ENCODE measurements at places on chromosomes 7 and 10. TPM values are rescaled to one million over a fixed set of nuclear protein-coding genes. Genes with fewer than 3 reads are reported as not detected.

DNA sequence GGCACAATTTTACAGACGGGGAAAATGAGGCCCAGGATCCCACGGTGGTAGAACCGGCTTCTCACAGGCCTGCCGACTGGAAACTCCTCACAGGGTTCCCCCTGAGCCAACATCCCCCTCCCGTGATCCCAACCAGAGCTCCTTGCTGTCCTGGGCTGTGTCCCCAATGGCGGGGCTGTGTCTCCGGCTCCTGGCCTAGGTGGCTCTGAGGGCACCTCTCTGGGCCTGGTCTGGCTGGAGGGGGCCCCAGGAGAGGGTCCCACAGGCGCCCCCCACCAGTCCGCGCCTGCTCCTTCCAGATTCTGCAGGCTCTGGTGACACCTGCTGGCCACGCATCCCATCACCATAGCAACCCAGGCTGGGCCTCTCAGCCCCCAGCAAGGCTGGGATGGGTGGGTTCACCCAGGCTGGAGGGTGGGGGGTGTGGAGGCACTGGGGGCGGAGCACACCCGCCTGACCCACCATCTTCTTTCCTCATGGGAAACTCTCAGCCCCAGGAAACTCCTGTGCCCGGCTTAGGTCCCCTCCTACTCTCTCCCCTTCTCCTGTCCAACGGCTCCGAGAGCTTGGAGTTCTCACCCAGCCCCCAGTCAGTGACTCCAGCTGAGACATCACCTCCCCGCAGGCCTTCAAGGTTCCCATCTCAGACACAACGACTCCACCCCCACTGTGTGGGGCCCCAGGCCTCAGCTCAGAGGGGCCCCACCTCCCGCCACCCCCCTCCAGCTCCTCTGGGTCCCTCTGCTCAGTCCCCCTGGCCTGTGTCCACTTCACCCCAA, 27.1 kb upstream of the TNRC18 start:
- peak; percentile 81 for DNase-seq

GRCh38 chr10:78579576-78579975, 489.2 kb upstream of the ZMIZ1 start:
- peak; percentile 39 for DNase-seq

The IGFBP3 gene
- 240 TPM for polyA plus RNA-seq

DNA sequence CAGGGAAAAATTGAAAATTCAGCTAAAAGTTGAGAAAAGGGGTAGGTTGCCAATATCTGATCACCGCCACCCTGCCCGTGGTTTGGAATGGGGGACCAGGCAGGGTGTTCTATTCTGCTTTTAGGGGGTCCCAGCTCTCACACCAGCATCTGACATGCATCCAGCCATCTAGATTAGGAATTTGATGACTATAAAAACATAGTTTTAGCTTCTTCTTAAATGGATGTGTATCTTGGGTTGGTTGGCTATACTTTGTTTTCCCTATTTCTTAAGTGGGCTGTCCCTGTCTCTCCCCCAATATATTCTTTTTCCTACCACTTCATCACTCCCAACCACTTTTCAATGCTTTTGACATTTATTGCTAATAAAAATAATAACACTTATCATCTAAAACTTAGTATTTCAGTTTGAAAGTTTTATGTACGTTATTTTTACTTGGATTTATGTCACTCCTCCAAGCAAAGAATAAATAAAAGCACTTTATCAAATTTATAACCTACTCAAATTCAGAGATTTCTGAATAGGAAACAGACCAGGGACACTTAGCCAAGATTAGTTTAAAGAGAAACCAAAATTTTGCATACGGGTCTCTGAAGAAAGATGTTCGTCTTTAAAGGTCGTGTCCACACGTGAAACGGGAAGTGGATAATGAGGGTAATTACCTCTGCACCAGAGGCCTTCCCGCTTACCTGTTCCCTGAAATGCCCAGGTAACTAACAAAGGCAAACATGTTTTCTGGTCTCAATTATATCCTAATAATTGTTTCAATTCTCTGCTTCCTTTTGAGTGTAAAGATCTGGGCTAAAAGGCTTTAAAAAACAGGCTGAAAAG, 233.2 kb upstream of the AUTS2 start:
- peak; percentile 88 for DNase-seq

GRCh38 chr10:48291190-48291589, 15.3 kb upstream of the MAPK8 start:
- DNase-seq = no peak

Measured in muscle of leg (tissue), 16 donors.